Activated CD4-positive, alpha-beta T cell treated with anti-CD3 and anti-CD28 coated beads, Interleukin-2, amount 10 ng/mL, durations not matched to agents 7 days and 5 days (primary cell): ENCODE measurements at places on chromosomes 13 and 19. TPM values are rescaled to one million over a fixed set of nuclear protein-coding genes. Genes with fewer than 3 reads are reported as not detected.
A peak's percentile ranks its signal among the peaks of the same experiment; 100 is the strongest.

DNA sequence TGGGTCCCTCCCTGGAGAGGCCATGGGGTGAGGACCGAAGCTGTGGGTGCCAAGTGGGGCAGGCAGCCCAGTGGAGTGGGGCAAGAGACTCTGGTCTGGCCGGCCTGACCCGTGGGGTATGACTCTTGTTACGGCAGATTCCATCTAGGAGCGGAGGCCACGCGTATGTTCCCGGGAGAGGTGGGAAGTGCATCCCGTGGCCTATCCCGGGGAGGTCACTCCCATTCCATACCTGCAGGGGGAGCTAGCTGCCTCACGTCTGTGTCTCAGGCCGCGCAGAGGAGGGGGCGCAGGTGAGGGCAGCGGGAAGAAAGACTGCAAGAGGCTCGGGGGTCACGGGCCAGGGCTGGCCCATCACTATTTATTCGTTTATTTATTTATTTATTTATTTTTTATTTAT is 4.9 kb downstream of the CSNK1G2 start:
- peak overlapping the region; percentile 52 for H3K27ac ChIP-seq
- no peaks in the 10 kb centered on the region for H3K27me3 ChIP-seq
- peaks cover 14% of the 10 kb centered on the region for H3K36me3 ChIP-seq
- peak; percentile 28 for DNase-seq

DNA sequence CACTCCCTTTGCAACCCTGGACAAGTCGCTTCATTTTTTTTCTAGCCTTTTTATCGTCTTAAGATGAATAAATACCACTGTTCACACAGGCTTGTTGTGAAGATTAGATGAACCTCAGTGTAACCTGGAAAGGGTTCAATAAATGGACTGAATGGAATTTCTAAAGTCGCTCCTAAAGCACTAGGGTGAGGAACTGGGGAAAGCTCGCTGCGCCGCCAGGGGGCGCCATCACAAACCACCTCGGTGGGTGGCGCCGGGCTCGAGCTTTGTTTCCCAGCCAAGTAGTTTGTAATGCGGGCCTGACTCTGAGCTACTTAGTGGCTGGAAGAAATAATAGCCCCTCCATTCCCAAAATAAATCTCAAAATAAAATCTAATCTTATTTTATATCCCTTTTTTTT is 2.2 kb upstream of the CEACAM6 start:
- no peak overlapping the region for H3K4me3 ChIP-seq
- peaks cover 3% of the 10 kb centered on the region for H3K4me1 ChIP-seq
- no peaks in the 10 kb centered on the region for H3K36me3 ChIP-seq
- H3K27me3 ChIP-seq, result peaks cover 39% of the 10 kb centered on the region
- no peak overlapping the region for H3K27ac ChIP-seq

DNA sequence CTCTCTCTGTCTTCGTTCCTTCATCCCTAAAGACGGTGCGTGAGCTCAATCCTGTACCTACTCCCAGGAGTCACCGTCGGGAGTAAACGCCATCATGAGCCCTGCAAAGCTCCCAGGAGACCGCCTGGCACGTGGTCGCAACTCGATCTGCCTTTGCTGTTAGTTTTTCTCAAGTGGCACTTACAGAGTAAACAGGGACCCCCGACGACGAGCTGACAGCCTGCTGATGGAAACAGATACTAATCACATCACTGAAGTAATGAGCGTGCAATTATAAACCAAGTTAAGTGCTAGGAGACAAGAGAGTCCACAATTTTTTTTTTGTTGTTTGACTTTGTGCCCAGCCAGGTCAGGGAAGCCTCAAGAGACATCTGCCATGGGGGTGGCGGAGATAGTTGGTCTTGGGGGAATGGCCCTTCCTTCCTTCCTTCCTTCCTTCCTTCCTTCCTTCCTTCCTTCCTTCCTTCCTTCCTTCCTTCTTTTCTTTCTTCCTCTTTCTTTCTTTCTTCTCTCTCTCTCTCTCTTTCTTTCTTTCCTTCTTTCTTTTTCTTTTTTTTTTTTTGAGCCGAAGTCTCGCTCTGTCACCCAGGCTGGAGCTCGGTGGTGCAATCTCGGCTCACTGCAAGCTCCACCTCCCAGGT is 23.6 kb downstream of the CACNG6 start:
- no peak for DNase-seq
- peaks cover 2% of the 10 kb centered on the region for H3K4me1 ChIP-seq
- no peaks in the 10 kb centered on the region for H3K36me3 ChIP-seq
- no peak overlapping the region for H3K4me3 ChIP-seq

- DNase-seq, result no peak
- no peaks in the 10 kb centered on the region for H3K36me3 ChIP-seq
- H3K4me3 ChIP-seq, result no peak overlapping the region
- no peaks in the 10 kb centered on the region for H3K4me1 ChIP-seq
- H3K27me3 ChIP-seq, result peaks cover 67% of the 10 kb centered on the region
- no peak overlapping the region for H3K27ac ChIP-seq
These were observed 7.1 kb upstream of the DOCK6 start for GRCh38 chr19:11269408-11269807.

GRCh38 chr13:83377491-83377890 is 504.8 kb downstream of the SLITRK1 start:
- no peaks in the 10 kb centered on the region for H3K36me3 ChIP-seq
- H3K4me1 ChIP-seq, result no peaks in the 10 kb centered on the region
- H3K4me3 ChIP-seq, result no peak overlapping the region
- no peak for DNase-seq
- no peaks in the 10 kb centered on the region for H3K27me3 ChIP-seq

GRCh38 chr19:28543244-28543776 is 669.6 kb downstream of the UQCRFS1 start:
- no peak for DNase-seq
- H3K4me3 ChIP-seq, result no peak overlapping the region
- no peak overlapping the region for H3K27ac ChIP-seq
- no peaks in the 10 kb centered on the region for H3K36me3 ChIP-seq
- no peaks in the 10 kb centered on the region for H3K4me1 ChIP-seq

DNA sequence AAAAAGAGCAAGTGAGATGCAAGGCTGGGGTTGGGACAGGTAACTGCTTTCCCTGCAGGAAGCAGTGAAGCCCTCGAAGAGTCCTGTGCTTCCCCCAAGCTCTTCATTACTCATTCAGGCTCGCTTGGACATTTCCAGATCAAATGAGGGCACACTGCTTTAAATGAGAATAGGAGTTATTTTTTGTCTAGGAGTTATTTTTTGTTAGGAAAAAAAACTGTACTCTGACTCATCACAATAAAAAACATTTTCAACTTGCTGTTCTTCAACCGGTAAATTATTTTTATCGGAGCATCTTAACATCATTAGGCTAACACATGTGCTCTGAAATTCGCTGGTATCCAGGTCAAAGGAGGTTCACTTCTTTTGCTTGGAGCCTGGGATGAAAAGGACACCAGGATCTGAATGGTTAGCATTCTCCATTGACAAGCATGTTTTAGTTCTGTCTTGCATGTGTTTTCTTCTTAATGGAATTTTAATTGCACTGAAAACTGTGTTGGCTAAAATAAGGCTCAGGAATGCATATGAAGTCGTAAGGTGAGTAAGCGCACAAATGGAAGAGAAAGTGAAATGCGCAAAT is 80.7 kb upstream of the STK24 start:
- no peak for DNase-seq
- H3K27me3 ChIP-seq, result no peaks in the 10 kb centered on the region
- H3K36me3 ChIP-seq, result no peaks in the 10 kb centered on the region
- no peak overlapping the region for H3K4me3 ChIP-seq
- H3K4me1 ChIP-seq, result peaks cover 2% of the 10 kb centered on the region
- H3K27ac ChIP-seq, result no peak overlapping the region

- H3K27me3 ChIP-seq, result no peaks in the 10 kb centered on the region
- H3K27ac ChIP-seq, result no peak overlapping the region
- no peak overlapping the region for H3K4me3 ChIP-seq
- H3K4me1 ChIP-seq, result peaks cover 6% of the 10 kb centered on the region
- no peaks in the 10 kb centered on the region for H3K36me3 ChIP-seq
- no peak for DNase-seq
These were observed 151.9 kb downstream of the KDM4B start for GRCh38 chr19:5120833-5121232.

DNA sequence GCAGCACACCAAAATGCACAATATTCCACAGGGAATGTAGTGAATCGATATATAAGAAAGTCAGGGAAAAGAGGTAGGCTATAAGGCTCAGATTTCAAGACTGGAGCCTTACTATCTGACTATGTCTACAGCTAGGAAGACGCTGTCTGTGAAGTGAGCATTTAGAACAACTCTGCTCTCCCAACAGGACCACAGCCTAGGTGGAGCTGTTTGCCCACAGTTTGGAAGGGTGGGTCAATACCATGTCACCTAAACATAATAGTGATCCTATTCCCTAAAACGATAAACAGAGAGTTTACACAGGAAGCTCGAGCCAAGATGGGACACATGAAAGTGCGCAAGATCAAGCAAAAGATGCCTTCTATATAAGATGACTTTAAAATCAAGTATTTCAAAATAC is 2486.0 kb upstream of the PCDH20 start:
- H3K4me3 ChIP-seq, result no peak overlapping the region
- no peaks in the 10 kb centered on the region for H3K4me1 ChIP-seq
- no peak for DNase-seq
- no peaks in the 10 kb centered on the region for H3K36me3 ChIP-seq
- H3K27me3 ChIP-seq, result no peaks in the 10 kb centered on the region
- H3K27ac ChIP-seq, result no peak overlapping the region

DNA sequence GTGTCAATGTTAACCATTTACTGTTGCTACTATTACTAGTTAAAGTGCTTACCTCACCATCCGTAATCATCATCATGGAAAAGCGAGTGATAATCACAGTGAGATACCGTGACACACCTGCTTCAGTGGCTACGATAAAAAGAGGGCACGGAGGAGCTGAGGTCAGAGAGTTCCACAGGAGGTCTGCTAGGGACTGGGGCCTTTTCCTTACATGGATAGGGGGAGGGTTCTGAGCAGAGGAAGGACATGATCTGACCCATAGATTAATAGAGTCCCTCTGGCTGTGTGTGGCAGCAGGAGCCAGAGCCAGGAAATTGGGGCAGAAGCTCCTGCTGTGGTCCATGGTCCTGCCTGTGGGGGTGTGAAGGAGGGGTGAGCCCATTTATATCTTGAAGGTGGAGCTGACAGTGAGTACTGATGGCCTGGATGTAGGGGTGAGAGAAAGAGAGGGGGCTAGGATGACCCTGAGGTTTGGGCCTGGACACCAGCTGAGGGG is 136.7 kb downstream of the SIPA1L3 start:
- no peak for DNase-seq
- H3K36me3 ChIP-seq, result no peaks in the 10 kb centered on the region
- no peak overlapping the region for H3K4me3 ChIP-seq
- peak overlapping the region; percentile 50 for H3K27ac ChIP-seq
- no peaks in the 10 kb centered on the region for H3K27me3 ChIP-seq

DNA sequence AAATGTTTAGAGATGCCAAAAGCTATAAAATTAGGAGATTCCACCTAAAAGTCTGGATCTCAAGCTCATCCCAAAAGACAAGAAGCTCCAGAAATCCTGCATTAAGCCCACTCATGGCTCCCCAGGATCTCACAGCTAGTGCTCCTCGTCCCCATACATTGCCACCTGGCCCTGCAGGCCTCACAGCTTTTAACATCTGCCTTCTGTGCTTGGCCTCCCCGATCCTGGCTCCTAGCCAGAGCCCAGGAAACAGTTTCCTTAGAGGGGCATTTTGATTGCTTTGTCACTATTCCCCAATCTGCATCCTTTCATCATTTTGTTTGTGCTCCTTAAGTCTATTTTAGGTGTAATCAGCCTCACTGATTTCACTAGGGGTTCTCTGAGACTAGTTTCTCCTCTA is 14.5 kb upstream of the DCT start:
- H3K27me3 ChIP-seq, result no peaks in the 10 kb centered on the region
- no peaks in the 10 kb centered on the region for H3K4me1 ChIP-seq
- no peak overlapping the region for H3K4me3 ChIP-seq
- no peaks in the 10 kb centered on the region for H3K36me3 ChIP-seq

DNA sequence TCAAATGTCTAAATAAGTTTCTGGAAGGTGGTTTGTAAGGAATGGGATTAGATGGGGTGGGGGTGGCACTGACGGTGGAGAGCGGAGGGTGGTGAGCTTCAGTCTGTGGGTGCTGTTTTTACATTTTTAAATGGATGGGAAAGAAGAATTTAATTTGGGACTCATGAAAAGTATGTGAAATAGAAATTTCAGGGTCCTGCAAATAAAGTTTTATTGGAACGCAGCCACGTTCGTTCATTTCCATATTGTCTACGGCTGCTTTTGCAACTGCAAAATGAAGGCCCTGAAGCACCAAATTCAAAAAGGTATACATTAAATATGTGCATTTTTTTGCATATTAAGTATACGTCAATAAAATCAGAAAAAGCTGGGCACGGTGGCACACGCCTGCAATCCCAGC is 9.9 kb downstream of the KANK2 start:
- no peak for DNase-seq
- H3K27ac ChIP-seq, result no peak overlapping the region
- peaks cover 7% of the 10 kb centered on the region for H3K27me3 ChIP-seq
- no peaks in the 10 kb centered on the region for H3K4me1 ChIP-seq

- no peaks in the 10 kb centered on the region for H3K4me1 ChIP-seq
- no peak overlapping the region for H3K4me3 ChIP-seq
- no peak overlapping the region for H3K27ac ChIP-seq
- DNase-seq, result no peak
These were observed 127.0 kb upstream of the IPO5 start for GRCh38 chr13:97826421-97827012.

GRCh38 chr13:80931118-80931517 is 590.2 kb upstream of the SPRY2 start:
- no peak for DNase-seq
- H3K27me3 ChIP-seq, result no peaks in the 10 kb centered on the region
- H3K4me1 ChIP-seq, result no peaks in the 10 kb centered on the region
- H3K36me3 ChIP-seq, result no peaks in the 10 kb centered on the region
- H3K4me3 ChIP-seq, result no peak overlapping the region
- no peak overlapping the region for H3K27ac ChIP-seq

GRCh38 chr19:55640043-55640576 is 692 bp upstream of the ZNF580 start:
- peak overlapping the region; percentile 86 for H3K27ac ChIP-seq
- H3K36me3 ChIP-seq, result peaks cover 42% of the 10 kb centered on the region
- peak overlapping the region; percentile 72 for H3K4me3 ChIP-seq
- no peaks in the 10 kb centered on the region for H3K27me3 ChIP-seq

DNA sequence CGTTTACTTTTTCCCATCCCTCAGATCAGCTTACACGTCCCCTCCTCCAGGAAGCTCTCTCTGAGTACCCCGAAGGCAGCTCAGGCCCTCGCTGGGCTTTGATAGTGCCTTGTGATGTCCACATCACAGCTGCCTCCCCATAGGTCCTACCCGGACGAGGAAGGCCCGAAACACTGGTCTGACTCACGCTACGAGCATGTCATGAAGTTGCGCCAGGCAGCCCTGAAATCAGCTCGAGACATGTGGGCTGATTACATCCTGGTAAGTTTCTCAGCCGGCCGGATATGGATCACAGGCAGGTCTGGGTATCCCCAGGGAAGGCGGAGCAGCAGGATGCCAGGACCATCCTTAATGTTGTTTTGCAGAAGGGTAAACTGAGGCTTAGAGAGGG is 4.8 kb downstream of the COLGALT1 start:
- no peak overlapping the region for H3K4me3 ChIP-seq
- H3K27ac ChIP-seq, result peak overlapping the region; percentile 50
- H3K27me3 ChIP-seq, result no peaks in the 10 kb centered on the region
- DNase-seq, result no peak
- peaks cover 18% of the 10 kb centered on the region for H3K4me1 ChIP-seq
- H3K36me3 ChIP-seq, result peaks cover 38% of the 10 kb centered on the region

GRCh38 chr19:33363476-33363875 is 10.0 kb upstream of the CEBPG start:
- H3K4me3 ChIP-seq, result no peak overlapping the region
- H3K27me3 ChIP-seq, result peaks cover 20% of the 10 kb centered on the region
- no peaks in the 10 kb centered on the region for H3K4me1 ChIP-seq
- H3K36me3 ChIP-seq, result no peaks in the 10 kb centered on the region

ZNF723 gene
- total RNA-seq, result not detected

LYPD3 gene
- total RNA-seq, result 0.84 TPM

DHDH gene
- total RNA-seq, result 3.2 TPM

SBNO2 gene
- 91.7 TPM for total RNA-seq

ODAD3 gene
- total RNA-seq, result not detected

CDX2 gene
- not detected for total RNA-seq

ZNF256 gene
- 9.3 TPM for total RNA-seq

FLT3LG gene
- 348 TPM for total RNA-seq
